ENCODE measurements at places on chromosomes 2 and 18.

- no peak for DNase-seq
Measured at GRCh38 chr2:185472574-185472973, 266.0 kb upstream of the FSIP2 start.

DNA sequence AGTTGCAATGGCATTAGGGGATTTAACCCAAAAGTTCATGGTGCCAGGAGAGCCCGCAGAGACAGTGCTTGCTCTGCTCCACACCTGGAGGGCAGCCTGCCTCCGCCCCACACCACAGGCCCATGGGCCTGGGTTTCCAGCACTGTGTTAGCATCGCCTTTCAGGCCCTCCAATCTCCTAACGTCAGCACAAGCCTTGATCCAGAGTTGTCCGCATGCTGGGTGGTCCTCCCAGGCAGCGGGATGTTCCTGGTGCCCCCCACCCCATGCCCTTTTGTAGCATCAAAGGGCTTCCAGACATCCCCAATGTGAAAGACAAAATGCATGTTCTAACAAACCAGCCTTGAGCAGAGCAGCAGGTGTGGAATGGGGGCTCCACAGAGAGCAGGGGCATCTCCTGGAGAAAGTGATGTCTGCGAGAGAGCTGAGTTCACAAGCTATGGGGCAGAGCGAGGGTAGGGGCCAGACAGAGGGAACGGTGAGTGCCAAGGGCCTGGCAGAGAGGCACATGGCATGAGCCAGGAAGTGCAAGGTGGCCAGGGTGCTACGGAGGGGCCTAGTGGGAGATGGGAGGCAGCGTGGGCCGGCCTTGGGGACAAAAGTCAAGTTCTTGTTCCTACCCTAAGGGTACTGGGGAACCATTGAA is 119.2 kb downstream of the CYP26B1 start:
- peak; percentile 35 for DNase-seq

DNA sequence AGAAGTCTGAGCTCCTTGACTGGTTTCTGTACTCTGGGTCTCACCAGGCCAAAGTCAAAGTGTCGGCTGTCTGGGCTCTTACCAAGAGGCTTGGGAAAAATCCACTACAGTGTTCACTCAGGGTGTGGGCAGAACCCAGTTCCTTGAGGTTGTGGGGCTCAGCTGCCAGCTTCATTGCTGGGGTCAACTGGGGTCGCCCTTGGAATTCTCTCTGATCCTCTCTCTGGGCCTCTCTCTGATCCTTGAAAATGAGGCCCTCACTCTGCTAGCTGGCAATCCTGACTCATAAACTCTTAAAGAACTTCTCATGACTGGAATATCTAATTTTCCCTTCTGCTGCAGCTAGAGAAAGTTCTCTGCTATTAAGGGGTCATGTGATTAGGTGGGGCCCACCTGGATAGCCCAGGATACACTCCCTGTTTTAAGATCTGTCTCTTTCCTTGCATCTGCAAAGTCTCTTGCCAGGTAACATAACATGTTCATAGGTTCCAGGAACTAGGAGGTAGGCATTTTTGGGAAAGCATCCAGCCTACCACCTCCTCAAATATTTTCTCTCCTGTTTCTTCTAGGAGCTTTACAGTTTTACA is 66.3 kb downstream of the SP110 start:
- DNase-seq, result no peak

DNA sequence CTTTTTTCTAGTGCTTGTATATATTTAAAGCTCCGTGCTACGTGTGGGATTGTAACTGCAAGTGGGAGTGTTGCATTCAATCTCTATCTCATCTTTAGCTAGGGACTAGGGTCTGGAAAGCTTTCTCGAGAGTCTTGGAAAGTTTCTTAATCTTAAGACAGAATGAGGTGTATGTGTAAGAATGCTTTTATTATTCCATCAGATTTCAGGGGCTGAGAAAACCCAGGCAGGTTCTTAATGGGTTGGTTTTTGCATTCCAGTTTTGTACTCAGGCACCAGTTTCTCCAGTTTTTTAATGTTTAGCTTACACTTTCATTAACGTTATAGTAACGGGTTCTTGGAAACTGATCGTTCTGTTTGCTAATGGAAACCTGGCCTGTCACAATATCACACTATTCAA is 20.3 kb downstream of the MRPL19 start:
- DNase-seq, result no peak

GRCh38 chr18:57898506-57899124 is 95.5 kb upstream of the ATP8B1 start:
- DNase-seq, result no peak

GRCh38 chr2:75389271-75389670 is 171.5 kb downstream of the EVA1A start:
- no peak for DNase-seq

- DNase-seq, result no peak
Measured at GRCh38 chr2:231970461-231970860, 8.9 kb downstream of the DIS3L2 start.

- no peak for DNase-seq
Measured at GRCh38 chr2:217325816-217326215, 466.0 kb upstream of the TNP1 start.

DNA sequence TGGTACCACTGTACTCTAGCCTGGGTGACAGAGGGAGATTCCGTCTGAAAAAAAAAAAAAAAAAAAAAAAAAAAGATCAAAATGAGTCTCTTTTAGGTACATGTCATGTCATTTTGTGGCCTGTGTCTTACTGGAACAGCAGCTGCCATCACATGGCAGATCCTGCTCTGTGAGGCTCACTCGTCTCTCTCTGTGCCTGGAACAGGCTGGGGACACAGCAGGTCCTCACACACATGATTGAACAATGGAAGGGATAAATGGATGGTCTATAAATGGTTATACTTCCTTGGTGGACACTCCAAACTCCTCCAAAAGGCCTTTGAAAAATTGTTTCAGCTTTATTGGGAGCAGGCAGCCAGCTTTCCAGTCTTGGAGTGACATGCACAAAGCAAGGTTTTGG is 236.2 kb upstream of the COPS8 start:
- no peak for DNase-seq

DNA sequence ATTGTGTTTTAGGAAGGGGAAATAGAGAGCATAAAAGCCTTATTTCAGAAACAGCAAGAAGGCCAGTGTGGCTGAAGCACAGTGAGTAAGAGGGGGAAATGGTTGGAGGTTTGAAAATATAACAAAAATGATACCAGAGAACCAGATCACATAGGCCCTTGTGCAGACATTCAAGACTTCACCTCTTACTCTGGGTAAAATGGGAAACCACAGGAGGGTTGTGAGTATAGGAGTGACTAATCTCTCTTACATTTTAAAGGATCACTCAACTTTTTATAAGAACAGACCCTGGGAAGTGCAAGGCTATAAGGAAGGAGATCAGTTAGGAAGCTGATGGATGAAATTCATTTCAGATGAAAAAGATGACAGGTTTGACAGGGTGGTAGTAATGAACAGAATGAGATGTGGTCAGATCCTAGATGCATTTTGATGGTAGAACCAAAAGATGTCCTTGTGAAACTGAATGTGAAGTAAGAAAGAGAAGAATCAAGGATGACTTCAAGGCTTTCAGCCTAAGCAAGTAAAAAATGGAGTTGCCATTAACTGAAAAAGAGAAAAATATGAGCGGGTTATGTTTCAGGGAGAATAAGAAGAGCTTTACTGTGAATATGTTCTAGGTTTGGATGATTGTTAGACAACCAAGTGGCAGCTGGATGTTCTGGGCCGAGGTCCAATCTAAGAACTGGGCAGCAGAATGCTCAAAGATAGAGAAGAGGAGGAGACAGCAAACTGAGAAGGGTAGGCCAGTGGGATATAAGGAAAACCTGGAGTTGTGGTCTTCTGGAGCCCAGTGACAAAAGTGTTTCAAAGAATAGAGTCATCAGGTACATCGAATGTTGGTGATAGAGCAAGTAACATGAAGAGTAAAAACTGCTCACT is 65.1 kb downstream of the USP40 start:
- DNase-seq, result no peak

GRCh38 chr2:60554074-60554645 is 706 bp upstream of the BCL11A start:
- DNase-seq, result no peak

GRCh38 chr18:58101291-58101794 is 57.3 kb downstream of the NEDD4L start:
- DNase-seq, result no peak

GRCh38 chr2:25294573-25295462 is 46.9 kb downstream of the DNMT3A start:
- DNase-seq, result no peak

- no peak for DNase-seq
Measured at GRCh38 chr2:231883468-231883881, 42.7 kb downstream of the NPPC start.

DNA sequence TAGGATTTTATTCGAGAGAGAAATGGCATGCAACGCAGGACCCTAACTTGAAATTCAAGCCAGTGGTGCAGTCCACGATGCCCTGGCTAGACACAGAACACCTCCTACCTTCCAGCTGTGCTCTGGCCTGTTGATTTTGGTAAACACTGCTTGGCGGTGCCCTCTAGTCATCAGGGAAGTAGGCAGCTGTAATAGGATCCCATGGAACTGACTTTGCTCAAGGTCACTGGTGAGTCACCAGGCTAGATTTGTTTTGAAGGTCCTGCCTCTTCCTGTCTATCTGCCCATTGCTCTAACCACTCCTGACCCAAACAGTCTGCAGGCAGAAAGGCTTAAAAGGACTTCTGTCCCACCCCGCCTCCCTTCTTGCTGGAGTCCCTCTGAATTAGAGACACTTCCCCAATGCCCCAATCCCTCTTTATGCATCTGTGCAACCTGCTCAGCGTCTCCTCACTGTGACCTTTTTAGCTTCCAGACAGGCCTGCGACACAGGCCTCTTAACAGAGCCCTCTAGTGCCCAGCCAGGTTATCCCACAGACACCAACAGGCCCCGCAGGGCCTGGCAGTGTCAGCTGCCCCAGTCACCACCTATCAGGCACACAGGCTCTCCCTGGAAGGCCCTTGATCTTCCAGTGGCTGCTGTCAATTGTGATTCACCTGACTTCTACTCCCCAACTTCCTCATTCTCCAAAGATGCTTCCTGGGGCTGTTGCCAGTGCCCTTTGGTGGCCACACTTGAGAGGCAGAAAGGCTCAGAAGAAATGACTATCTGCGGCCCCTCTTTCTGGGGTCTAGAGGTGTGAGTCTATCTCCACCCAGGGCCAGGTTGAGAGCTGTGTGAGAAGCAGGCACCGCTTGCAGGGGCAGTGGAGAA is 5.2 kb downstream of the TMEM127 start:
- DNase-seq, result peak; percentile 76

GRCh38 chr2:100692381-100692780 is 127.6 kb upstream of the NPAS2 start:
- no peak for DNase-seq

DNA sequence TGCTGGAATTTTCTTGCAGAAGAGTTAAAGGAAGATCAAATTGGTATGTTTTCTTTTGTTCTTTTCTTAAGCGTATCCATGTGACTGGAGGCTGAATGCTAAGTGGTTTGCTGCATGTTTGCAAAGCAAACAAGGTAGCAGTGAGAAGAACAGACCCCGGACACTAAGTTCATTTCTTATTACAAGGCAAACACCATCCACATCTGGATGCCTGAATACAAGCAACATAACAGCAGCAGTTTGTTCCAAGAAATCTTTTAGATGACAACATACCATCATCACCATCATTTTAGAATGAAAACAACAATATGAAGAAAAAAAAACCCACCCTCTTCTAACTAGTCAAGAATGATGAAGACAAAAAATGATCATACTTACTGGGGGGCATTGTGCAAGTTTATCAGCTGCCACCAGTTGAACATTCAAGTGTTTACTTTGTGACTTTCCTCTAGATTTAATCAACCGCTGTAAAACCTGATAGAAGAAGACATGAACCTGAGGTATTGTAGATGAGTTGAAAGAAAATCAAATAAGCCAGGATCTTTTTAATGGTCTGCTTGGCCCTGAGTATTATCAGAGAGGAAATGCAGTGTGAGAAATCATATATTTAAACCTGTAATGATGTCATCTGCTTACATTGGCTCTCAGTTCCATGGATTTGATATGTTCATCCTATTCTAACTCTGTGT is 25.0 kb upstream of the ARL5A start:
- no peak for DNase-seq

DNA sequence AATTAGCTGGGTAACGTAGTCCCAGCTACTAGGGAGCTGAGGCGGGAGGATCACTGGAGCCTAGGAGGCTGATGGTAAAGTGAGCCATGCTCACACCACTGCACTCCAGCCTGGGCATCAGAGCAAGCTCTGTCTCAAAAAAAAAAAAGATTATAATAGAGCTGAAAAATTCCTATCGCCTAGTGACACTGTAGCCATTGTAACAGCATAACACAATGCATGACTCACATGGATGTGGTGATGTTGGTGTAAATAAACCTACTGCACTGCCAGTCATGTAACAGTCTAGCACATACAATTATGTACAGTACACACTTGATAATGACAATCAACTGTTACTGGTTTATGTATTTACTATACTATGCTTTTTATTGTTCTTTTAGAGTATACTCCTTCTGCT is 39.6 kb downstream of the MGAT4A start:
- no peak for DNase-seq

DNA sequence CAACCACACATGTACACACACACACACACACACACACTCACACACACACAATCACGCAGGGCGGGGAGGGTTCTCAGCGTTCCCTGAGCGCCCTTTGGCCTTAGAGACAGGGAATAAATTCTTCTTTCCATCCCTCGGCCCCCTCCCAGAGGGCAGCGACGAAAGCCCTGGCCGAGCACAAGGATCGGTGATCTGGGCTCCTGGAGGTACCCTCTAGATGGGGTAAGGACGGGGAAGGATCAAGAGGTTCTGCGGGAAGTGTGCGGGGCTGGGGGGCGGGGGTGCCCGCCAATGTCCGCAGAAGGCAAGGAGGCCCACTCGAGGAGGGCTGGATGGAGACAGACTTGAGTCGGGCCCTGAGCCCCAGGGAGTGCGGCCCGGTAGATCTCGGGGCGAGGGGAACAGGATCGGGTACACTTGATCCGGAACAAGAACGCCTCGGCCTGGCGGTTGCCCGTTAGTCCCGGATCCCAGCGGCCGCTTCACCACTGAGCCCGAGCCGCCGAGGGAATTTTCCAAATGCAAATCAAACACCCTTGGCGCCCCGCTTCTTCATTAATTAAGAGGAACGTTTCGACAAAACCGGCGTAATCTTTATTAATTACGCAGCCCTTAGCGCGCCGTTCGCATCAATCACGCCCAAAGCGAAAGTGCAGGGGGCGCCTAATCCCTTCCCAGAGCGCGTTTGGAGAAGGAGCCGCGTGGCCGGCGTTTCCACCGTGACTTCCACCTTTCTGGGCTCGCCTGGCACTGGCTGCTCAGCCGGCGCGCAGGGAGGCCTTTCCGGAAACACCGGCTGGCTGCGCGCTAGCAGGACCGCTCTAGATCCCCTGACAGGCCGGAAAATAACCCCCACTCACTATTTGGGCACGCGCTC is 7.0 kb upstream of the PAX3 start:
- peak; percentile 60 for DNase-seq

DNA sequence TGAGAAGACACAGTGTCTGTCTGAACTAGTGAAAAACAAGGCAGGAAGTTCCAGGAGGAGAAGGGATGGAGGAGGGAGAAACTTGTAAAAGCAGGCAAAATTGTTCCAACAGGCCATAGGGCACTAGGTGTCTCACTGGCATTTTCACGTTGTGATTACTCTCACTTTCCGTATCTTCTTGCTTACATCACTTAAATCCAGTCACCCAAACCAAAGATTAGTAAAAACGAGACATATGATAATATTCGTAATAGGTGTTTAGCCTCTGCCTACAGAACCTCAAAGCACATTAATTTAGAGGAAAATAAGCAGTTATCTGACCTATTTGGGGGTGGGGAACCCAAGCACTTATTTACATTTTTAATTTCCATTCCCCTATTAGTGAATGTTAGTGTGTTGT is 78.3 kb downstream of the POU3F3 start:
- no peak for DNase-seq

GRCh38 chr18:35393716-35394115 is 16.6 kb upstream of the ZNF396 start:
- DNase-seq, result no peak

GRCh38 chr2:55782528-55783173 is 89.0 kb upstream of the PNPT1 start:
- no peak for DNase-seq
